Peyer's patch (tissue), 4 donors: ENCODE measurements at places on chromosomes 2 and 18. TPM values are rescaled to one million over a fixed set of nuclear protein-coding genes. Genes with fewer than 3 reads are reported as not detected.

DNA sequence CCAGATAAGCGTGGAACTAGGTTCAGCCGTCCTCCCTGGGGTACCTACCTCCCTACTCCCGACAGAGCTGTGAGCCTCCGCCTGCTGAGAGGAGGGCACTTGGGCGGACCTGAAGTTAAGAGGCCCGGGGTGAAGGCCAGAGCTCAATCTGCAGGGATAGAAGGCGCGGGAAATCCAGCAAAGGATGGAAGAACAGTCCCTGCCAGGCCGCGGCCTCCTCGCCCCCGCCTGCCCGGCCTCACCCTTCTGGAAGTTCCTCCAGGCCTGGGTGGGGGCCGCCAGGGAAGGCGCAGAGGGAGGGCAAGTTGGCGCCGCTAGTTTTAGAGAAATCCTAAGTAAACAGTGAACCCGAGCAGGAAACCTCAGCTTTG lies 13.0 kb downstream of the EN1 start:
- H3K36me3 ChIP-seq: no peaks in the 10 kb centered on the region
- no peak overlapping the region for H3K4me3 ChIP-seq
- H3K4me1 ChIP-seq: no peaks in the 10 kb centered on the region
- DNase-seq: no peak
- H3K27me3 ChIP-seq: no peaks in the 10 kb centered on the region
- no peak overlapping the region for H3K27ac ChIP-seq

DNA sequence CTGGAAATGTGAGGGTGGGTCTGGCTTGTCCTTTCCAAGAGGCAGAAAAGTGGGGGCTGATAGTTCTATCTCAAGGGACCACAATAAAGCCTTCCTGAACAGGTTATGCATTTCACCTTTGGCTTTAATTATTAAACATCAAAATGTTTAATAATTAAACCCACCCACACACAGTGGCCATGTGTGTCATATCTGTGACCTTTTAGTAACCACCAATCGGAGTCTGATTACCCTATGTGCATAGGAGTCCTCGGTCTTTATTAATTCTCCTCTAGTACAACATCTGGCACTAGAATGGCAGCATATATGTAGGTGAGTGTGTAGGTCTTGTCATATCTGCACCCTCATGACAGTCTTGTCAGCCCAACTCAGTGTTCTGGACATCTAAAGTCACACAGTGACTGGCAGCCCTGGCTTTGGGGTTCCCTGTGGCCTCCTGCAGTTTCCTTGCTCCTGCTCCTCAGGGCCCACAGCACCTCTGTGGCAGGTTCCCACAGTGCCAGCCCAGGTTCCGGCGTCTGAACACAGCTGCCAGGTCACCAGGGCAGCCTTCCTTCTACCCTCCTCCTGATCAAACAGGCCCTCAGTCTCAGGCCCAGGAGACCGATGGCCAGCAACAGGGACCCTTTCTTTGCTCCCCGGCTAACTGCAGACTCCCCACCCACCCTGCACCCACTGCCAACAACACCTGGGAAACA lies 100.9 kb downstream of the MTCL1 start:
- no peaks in the 10 kb centered on the region for H3K27me3 ChIP-seq
- H3K27ac ChIP-seq: no peak overlapping the region
- H3K4me1 ChIP-seq: no peaks in the 10 kb centered on the region
- no peak overlapping the region for H3K4me3 ChIP-seq
- no peaks in the 10 kb centered on the region for H3K36me3 ChIP-seq

DNA sequence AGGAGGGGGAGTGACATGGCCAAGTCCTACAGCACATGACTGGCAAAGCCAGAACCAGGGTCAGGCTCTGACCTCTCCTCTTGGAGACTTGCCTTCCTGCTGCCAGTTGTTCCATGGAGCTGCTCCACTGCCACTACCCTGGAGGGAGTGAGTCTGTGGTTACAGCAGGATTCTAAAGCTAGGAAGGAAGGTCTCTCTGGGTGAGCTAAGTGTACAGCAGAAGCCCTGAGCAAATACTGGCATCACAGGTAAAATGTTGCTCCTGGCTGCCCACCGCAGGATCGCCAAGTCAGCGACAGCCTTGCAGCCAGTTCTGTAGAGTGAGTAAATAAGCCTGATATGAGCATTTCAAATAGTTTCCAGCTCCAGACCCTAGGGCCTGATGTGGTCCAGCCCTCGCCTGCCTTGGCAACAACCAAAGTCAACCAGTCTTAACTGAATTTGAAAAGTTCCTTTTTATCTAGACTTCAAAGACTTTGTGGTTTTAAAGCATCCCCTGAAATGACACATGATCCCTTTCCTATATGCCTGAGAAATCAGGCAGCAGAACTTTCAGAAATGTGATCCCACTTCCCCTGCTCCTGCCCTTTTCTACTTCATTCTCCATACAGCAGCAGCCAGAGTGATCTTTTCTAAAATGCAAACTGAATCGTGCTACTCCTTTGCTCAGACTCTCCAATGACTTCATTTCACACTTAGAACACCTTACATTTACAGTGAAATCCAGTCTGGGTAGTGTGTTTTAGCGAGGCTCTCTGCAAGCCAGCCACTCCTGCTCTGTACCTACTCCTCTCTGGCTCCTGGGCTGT lies 114.3 kb downstream of the MGAT5 start:
- DNase-seq: no peak
- no peaks in the 10 kb centered on the region for H3K36me3 ChIP-seq
- H3K4me1 ChIP-seq: peaks cover 4% of the 10 kb centered on the region
- no peaks in the 10 kb centered on the region for H3K27me3 ChIP-seq
- no peak overlapping the region for H3K4me3 ChIP-seq

DNA sequence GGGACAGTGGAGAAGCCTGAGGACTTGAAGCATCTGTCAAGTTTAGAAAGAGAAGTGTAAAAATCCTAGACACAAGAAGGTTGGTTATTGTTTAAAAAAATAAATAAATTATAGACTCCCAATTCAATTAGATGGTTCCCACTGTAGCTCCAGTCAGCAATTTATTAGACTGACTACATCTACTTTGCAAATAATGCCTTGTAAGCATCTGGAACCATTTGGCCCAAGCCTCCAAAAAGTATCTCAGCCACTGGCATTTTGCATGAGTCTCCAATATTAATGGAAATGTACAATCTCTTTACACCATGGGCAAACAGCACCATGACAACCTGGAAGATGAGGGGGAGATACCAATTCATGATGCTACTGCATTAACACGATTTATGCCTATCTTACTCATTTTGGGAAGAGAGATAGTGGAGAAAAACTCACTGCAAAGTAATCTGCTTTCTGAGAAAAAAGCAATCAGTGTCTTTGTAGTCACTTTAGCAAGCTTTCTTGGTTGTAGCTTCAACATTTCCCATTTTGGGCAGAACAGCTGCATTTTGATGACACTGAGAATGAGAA lies 2.8 kb downstream of the NYAP2 start:
- no peak overlapping the region for H3K4me3 ChIP-seq
- H3K36me3 ChIP-seq: no peaks in the 10 kb centered on the region
- H3K4me1 ChIP-seq: no peaks in the 10 kb centered on the region
- DNase-seq: no peak

- no peak overlapping the region for H3K27ac ChIP-seq
- no peaks in the 10 kb centered on the region for H3K27me3 ChIP-seq
- no peaks in the 10 kb centered on the region for H3K4me1 ChIP-seq
- H3K36me3 ChIP-seq: no peaks in the 10 kb centered on the region
- H3K4me3 ChIP-seq: no peak overlapping the region
Observed at GRCh38 chr18:25189391-25190185, 162.4 kb downstream of the ZNF521 start.

DNA sequence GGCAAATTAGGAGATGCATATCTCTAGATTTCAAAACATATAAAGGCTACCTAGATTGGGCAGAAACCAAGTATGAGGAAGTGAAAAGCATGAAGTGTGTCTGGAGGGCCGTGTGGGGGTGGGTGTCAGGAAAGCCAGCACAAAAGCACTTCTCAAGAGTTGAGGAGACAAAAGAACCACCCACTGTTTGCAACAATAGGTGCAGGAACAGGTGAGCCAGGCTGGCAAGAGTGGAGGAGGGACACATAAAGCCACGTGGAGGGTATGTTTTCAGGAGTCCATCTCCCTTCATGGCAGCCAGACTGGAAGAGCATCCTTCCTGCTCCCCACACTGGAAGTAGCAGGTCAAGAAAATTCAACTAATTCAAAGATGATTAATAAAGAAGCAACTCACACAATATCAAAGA lies 96.4 kb downstream of the CERS6 start:
- H3K4me1 ChIP-seq: no peaks in the 10 kb centered on the region
- H3K27me3 ChIP-seq: no peaks in the 10 kb centered on the region
- DNase-seq: no peak
- H3K27ac ChIP-seq: no peak overlapping the region
- no peak overlapping the region for H3K4me3 ChIP-seq

- H3K27ac ChIP-seq: peak within 1 kb of the TSS; percentile 42
- H3K4me1 ChIP-seq: no peaks in the 10 kb centered on the region
- peak within 1 kb of the TSS; percentile 62 for H3K4me3 ChIP-seq
- DNase-seq: peak; percentile 84
- H3K27me3 ChIP-seq: no peaks in the 10 kb centered on the region
Observed at GRCh38 chr2:31138037-31138962, at the start of gene GALNT14. GALNT14 (minus strand) TSS chr2:31138440; CDS start chr2:31138086, 354 bp downstream.

- H3K36me3 ChIP-seq: no peaks in the 10 kb centered on the region
- H3K4me1 ChIP-seq: no peaks in the 10 kb centered on the region
- no peak overlapping the region for H3K27ac ChIP-seq
Observed at GRCh38 chr2:101942851-101943250, 48.9 kb upstream of the IL1R2 start.

GRCh38 chr2:203799908-203800307 lies 67.7 kb upstream of the CTLA4 start:
- no peaks in the 10 kb centered on the region for H3K36me3 ChIP-seq
- H3K4me1 ChIP-seq: no peaks in the 10 kb centered on the region
- no peak for DNase-seq
- no peaks in the 10 kb centered on the region for H3K27me3 ChIP-seq
- H3K4me3 ChIP-seq: no peak overlapping the region

- H3K27me3 ChIP-seq: no peaks in the 10 kb centered on the region
- H3K27ac ChIP-seq: no peak overlapping the region
- no peak for DNase-seq
- H3K36me3 ChIP-seq: no peaks in the 10 kb centered on the region
- H3K4me3 ChIP-seq: no peak overlapping the region
Observed at GRCh38 chr18:74856434-74856833, 258.8 kb downstream of the ZNF407 start.

DNA sequence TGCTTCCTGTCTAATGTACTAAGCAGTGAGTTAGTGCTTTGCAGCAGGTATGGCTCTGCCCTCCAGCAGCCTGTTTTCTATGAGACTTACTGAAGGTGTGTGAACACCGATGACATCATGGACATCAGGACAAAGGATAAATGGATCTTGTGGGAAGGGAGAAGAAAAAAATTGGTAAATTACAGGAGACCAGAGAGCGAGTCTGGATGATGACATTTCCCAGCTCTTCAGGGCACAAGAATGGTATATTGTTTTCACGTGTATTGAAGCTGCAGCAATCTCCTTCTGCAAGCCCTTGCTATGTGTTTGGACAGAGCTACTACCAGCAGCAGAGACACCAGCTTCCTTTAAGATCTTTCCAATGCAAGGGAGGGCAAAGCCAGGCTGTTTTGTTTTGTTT lies 47.2 kb downstream of the DCC start:
- DNase-seq: no peak
- H3K36me3 ChIP-seq: no peaks in the 10 kb centered on the region

- H3K36me3 ChIP-seq: no peaks in the 10 kb centered on the region
- peaks cover 3% of the 10 kb centered on the region for H3K27me3 ChIP-seq
- H3K27ac ChIP-seq: no peak overlapping the region
- peaks cover 3% of the 10 kb centered on the region for H3K4me1 ChIP-seq
- DNase-seq: no peak
- H3K4me3 ChIP-seq: no peak overlapping the region
Observed at GRCh38 chr2:174339561-174340399, 5.0 kb downstream of the SP9 start.

DNA sequence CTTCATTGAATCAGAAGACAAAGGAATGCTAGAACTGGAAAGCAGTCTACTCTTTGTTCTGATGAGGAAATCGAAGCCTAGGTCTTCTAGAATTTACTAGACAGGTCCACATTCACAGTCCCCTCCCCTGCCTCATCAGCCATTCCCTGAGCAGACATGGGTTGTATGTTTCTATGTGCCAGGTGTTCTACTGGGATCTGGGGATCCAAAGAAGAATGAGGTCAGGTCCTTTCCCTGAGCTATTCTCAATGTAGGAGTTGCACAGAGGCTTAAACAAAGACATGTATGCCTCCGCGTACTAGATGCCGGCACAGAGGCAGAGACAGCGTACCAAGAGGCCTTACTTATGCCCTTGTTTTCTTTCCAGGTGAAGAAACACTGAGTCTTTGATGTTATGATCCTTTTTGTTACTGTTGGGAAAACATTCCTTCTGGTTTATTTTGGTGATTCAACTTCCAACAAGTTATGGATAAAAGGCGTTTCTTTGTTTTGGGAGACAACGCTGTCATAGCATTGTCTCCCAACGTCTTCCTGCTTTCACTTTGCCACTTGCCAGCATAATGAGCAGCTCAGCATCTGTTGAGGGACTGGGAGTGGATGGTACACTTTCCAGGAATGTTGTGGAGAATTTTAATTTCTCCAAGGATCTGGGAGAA lies 174.4 kb downstream of the ALPK2 start:
- no peak overlapping the region for H3K27ac ChIP-seq
- DNase-seq: no peak
- no peak overlapping the region for H3K4me3 ChIP-seq

DNA sequence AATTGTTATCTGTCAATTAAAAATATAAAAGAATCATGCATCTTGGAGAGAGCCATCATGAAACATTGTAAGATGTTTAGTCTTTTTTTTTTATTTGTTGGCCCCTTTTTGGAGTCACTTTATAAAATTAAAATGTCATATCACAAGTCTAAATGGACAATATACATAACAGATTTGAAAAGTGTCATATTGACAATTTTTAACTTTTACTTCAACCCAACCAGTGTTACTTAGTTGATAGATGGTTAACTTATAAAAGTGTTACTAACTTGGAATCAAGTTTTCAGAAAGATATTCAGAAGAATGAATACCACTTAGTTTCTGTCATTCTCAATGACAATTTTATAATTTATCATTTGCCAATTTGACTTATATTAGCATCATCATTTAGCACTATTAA lies 218.3 kb downstream of the OTX1 start:
- DNase-seq: no peak
- H3K27ac ChIP-seq: no peak overlapping the region
- H3K36me3 ChIP-seq: no peaks in the 10 kb centered on the region

PSMD1 gene
- 108 TPM for total RNA-seq

ACKR3 gene
- total RNA-seq: 6.3 TPM

TMEM198 gene
- 10.2 TPM for total RNA-seq

SCRN3 gene
- total RNA-seq: 26.4 TPM
